Pulmonary artery endothelial cell (primary cell): ENCODE measurements at places on chromosomes 12 and 14.

DNA sequence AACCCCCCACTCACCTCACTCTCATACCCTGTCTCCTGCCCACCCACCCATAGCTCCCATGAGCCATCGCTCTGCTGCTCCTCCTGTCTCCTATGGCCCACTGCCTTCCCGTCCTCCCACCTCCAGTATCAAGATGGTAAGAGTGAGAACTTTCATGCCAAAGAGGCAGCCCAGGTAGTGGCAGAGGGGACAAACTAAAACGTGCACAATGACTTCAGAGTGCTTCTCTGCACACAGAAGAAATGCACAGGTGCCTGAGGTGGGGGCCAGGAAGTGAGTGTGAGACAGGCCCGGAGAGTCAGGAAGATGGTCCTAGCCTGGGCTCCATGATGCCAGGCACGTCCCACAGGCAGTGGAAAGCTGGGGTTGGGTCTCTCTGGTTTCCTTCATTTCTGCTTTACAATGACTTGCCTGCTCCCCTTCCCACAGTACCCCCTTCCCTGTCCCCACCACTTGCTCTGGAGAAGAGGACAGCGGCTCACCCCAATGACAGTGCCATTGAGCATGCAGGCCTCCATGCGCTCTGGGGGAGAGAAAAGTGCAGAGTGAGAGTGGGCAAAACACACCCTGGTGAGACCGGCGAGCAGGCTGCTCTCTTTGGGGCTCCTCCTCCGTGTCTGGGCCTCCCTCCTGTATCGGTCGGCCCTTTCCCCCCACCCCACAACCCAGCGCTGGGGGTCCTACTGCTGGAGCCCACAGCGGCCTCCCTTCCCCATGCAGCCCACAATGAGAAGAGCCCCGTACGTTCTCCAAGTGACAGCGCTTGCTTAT, 22.8 kb upstream of the ANO2 start:
- no peak for DNase-seq

GRCh38 chr12:9763025-9763424, 2.3 kb upstream of the CD69 start:
- DNase-seq: no peak

DNA sequence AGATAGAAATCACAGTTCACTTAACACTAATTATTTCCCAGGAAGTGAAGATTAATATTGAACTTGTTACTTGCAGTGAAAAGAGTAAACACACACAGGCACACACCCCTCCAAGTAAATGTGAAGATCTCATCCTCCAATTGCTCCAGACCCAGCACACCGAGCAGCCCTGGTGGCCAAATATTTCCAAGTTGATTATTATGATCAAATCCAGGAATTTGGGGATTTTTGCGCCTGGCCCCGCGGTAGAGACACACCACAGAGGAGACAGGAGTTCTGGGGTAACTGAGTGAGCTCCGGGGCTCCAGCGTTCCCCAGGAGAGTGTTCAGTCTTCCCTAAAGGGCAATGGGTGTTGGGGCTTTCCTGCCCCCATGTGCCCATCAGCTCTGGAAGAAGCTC, 431.5 kb downstream of the BCL11B start:
- DNase-seq: no peak

- peak; percentile 39 for DNase-seq
Observed at GRCh38 chr14:99415496-99416281, 65.0 kb downstream of the SETD3 start.

GRCh38 chr12:3003357-3003992, 44.3 kb downstream of the TEAD4 start:
- no peak for DNase-seq
